RKO (cell line): ENCODE measurements at places on chromosomes 5 and 9.
A peak's percentile ranks its signal among the peaks of the same experiment; 100 is the strongest.

- no peak for DNase-seq
Measured at GRCh38 chr5:96642281-96642640, 19.9 kb upstream of the CAST start.

DNA sequence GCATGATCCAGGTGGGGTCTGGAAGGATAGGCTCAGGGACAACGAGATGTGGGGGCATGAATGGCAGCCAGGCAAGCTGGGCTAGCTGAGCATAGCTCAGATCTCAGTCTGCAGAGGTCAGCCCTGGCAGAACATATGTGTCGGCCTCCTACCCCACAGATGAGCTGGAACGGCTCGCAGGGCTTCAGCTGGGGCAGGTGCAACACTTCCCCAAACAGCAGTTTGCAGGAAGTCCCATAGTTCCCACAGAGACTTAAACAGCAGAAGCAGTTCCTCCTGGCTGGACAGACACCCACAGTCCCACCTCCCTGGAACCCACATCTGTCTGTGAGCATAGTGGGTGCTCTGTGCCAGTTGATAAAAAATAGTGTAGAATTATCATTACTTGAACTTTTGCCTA is 404.6 kb downstream of the GADD45G start:
- DNase-seq: no peak

DNA sequence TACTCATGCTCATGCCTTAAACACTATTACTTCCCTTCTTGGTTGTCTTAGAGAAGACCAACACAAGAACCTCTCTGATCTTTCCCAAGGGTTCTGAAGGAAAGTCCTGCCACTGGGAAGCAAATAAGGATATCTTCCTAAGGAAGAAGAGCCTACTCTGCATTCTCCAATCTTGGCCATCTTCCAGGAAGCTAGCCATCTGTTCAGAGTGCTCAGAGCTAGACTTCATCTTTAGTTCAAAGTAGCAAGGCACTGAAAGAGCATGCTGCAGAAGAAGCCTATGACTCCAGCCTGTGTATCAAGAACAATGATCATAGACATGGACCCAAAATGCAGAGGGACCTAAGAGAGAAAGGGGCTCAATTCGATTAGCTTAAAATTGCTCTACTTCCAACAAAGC is 114.7 kb downstream of the KIAA0825 start:
- no peak for DNase-seq

- peak; percentile 65 for DNase-seq
Measured at GRCh38 chr5:142143878-142144277, 35.3 kb downstream of the NDFIP1 start.

- no peak for DNase-seq
Measured at GRCh38 chr9:104810421-104811339, 46.8 kb downstream of the NIPSNAP3B start.

DNA sequence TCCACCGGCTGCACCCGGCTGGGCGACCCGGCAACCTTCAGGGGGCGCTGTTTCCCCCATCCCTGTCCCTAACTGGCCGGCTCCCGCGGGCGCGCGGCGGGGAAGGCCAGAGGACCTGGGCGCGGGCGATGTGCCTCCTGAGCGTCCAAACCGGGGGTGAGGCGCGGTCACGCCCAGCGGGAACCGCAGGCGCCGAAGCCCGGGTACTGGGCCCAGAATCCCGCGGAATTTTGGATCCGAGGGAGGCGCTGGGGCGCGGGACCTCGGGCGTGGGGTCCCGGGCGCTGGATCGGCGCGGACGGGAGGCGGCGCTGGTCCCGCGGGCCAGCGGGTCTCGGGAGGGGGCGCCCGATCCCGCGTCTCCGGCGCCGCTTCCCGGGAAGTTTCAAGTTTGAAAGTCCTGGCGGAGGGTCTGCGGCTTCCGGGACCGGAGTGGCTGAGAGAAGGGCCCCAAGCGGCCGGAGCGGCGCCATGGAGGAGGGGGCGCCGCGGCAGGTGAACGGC is at the start of gene PKN3:
PKN3 (plus strand) TSS at position 59 of the 504 bp plus-strand sequence; CDS start at position 472, 413 bp downstream.
- no peak for DNase-seq

DNA sequence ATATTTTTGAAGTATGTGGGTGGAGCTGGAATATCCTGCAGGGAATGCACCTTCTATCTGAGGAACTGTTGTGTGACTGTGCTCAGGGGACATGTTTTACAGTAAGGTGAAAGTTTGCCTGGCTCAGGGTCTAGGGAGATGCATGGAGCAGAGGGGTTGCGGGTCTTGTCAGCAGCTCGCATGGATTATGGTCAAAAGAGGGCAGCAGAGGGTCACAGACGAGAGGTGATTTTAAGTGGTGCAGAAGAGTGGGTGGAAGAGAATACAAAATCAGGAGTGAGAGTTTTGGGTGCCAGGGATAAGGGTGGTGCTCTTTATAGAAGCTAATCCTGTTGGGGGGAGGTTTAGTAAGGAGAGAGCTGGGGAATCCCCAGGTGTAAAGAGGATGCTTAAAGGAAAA is 53.5 kb upstream of the GRIN3A start:
- peak; percentile 63 for DNase-seq

DNA sequence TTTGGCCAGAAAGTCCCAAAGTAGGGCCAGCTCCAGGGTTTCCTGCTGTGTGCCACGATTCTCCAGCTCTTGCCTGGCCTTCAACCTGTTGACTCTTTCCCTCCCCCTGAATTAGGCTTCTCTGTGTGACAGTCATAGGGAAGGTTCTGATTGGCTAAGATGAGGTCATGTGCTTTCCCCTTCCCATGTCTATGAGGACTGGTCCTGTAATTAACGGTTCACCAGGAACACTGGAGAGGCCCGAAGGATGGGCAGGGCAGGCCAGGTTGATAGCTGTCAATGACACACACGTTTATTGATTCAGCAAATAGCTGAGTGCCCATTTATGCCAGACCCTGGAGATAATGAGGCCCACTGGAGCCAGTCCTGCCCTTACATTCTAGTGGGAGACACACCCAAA is 9.0 kb upstream of the PRR7 start:
- no peak for DNase-seq

DNA sequence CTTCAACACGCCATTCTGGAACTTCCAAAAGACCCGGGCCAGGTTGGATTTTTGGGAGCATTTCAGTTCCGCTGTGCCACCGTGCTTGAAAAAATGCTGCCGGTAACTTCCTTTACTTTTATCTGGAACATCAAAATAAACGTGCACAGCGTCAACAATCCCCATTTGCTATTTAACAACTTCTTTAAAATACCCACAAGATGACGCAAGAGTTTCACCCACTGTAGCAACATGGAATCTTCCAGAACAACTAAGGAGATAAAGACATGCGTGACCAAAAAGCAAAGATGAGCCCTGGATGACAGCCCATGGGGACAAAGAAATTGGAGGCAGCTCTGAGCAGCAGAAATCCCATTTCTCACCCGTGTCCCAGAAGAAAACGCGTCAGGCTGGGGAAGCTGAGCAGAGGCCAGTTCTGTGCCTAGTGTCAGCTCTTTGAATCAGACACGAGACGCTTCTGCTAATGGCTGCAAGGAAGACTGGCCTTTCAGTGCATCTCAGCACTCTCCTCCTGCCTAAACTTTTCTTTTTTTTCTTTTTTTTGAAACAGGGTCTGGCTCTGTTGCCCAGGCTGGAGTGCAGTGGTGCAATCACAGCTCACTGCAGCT is 61.3 kb downstream of the SECISBP2 start:
- DNase-seq: no peak

GRCh38 chr5:161138751-161139455 is 286.9 kb upstream of the ATP10B start:
- DNase-seq: no peak

GRCh38 chr9:87324613-87325194 is 173.0 kb upstream of the DAPK1 start:
- peak; percentile 68 for DNase-seq

GRCh38 chr9:123414204-123414603 is 58.2 kb downstream of the CRB2 start:
- no peak for DNase-seq

GRCh38 chr5:147538236-147538635 is 28.4 kb upstream of the DPYSL3 start:
- DNase-seq: no peak

GRCh38 chr9:33676746-33677505 is 118.4 kb upstream of the PRSS3 start:
- DNase-seq: no peak

GRCh38 chr5:31192442-31192841 is 1.0 kb upstream of the CDH6 start:
- DNase-seq: no peak

DNA sequence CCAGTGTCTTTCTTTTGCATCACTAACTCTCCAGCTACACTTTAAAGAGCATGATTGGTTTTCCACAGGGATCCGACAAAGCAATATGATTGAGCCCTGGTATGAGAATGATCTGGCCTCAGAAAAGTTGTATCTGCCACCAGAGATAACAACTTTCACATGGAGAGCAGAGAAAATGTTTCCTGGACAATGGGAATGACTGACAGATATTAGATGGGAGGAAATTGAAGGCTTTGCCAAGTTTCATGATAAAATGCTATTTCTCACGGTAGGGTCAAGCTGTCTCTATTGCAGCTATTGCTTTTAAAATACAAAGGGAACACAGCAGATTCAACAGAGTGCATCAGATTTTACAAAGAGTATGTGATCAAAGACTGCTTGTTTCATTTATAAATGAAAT is 56.4 kb upstream of the GLIS3 start:
- DNase-seq: no peak

- no peak for DNase-seq
Measured at GRCh38 chr9:1253064-1253979, 203.2 kb downstream of the DMRT2 start.

DNA sequence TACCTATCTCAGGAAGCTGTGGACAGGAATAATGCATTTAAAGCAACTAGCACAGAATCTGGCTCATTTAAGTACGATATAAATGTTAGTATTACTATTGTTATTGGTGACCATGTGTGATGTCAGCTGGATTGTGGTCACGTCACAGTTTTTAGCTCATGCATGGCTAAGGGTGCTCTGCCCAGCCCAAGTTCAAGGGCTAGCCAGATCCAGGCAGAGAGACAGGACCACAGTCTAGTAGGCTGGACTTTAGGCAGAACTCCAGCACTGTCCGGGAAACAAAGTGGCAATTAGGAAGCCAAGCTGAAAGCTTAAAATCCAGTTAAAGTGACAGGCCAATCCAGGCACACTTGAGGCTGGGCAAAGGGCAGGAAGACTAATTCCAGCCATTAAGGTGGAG is 273.6 kb downstream of the ADAMTSL1 start:
- no peak for DNase-seq

- no peak for DNase-seq
Measured at GRCh38 chr9:127264462-127265219, at the start of gene GARNL3. TSS of gene GARNL3 (plus strand) at chr9:127264774. CDS start at chr9:127264878, 104 bp downstream.

- DNase-seq: peak; percentile 26
Measured at GRCh38 chr5:144060598-144060997, 109.9 kb downstream of the YIPF5 start.

DNA sequence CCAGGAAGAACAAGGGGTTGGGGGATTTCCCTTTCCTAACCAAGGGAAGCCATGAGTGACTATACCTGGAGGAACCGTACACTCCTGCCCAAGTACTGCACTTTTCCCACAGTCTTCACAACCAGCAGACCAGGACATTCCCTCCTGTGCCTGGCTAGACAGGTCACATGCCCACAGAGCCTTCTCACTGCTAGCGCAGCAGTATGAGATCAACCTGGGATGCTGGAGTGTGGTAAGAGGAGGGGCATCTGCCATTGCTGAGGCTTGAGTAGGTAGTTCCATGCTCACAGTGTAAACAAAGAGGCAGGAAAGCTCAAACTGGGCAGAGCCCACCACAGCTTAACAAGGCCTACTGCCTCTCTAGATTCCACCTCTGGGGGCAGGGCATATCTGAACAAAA is 35.9 kb downstream of the SAXO1 start:
- DNase-seq: no peak

DNA sequence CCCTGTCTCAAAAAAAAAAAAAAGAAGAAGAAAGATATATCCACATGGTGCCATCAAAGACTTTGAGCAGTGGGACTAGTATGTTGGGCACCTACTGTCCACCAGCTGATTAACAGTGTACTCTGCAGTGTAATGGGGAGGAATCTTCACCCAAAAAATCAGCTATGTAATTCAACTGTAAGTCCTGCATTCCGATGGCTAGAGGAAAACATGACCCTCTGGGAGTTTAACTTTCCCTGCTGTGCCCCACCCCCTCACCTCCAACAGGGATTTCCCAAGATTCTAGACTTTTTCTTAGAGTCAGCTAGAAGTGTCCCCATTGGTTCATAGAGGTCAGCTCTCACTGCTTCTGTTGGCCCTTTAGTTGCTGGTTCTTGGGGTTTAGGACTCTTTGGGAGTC is 221.2 kb upstream of the CLINT1 start:
- DNase-seq: no peak

- DNase-seq: no peak
Measured at GRCh38 chr5:38297830-38298608, 39.7 kb downstream of the EGFLAM start.

DNA sequence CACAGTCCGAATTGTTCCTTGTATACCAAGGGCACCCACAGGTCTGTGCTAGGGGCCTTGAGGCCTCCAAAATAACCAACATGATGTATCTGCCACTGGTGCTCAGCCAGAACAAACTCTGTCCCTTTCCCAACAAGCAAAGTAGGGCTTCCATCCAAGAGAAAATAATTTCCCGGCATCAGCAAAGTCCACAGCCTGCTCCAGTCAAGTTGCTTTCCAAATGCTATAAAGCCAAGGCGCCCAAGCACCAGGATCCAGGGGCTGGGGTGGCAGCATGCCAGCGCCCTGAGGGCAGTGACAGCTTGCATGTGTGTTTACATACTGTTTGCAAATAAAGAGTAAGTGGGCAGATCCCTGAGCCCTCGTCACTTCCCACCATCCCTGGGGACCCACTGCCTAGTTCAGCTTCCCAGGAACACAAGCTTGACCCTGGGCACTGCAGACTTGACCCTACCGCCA is 155.9 kb downstream of the ERCC6L2 start:
- no peak for DNase-seq

DNA sequence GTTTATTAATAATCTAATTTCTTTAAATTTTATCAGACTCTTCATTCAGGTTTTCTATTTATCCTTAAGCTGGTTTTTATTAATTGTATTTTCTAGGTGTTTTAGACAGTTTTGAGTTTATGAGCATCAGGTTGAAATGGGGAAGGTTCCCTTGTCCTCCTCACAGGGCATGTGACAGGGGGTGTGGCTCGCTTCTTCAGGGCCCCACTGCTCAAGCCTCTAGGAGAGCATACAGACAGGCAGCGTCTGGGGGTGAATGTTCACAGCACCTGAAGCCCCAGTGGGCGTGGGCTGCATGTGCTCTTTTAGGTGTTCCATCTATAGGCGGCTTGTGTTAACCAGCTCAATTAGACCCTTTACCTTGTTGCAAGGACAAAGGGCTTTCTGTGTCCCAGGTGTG is 78.2 kb upstream of the RUFY1 start:
- DNase-seq: no peak
